ENCODE measurements at places on chromosomes 7 and 10. TPM values are rescaled to one million over a fixed set of nuclear protein-coding genes. Genes with fewer than 3 reads are reported as not detected.

SYT15B gene
- 12.5 TPM for total RNA-seq

STAG3 gene
- total RNA-seq = 11.0 TPM

- no peak for DNase-seq
Observed at GRCh38 chr7:24826662-24827020, 69.4 kb upstream of the GSDME start.

GRCh38 chr10:1449572-1450205, 287.6 kb downstream of the ADARB2 start:
- no peak for DNase-seq

DNA sequence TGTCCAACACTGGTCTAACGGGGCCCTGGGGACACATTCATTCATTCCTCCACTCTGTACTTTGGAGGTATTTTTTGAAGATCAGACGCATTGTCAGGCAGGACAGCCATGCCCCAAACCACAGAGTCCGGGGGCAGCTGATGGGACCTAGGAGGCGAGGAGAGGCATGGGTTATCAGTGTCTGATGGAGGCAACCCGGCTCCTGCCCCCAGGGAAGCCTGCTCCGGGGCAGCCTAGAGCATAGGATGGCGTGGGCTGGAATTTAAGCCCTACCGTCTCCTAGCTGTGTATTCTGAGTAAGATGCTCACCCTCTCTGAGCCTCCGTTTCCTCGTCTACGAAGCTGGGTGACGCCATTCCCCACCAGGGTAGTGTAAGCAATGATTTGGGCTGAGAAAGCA, 55.4 kb upstream of the ELN start:
- peak; percentile 36 for DNase-seq

DNA sequence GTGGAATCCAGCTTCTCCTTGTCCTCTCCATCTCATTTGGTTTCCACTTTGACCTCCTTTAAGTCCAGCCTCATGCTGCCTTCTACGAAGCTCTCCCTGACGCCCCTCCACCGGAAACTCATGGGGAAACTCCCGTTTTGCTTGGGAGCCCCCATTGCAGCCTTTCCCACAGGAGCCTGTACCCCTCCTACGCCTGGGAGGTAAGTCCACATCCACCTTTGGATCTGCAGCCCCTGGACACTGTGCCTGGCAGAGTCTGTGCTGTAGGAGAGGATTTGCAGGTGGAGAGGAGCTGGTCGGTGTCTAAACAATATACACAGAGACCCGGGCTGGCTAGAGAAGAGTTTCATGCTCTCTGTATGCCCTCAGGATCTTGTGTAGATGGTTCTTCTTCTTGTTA, 296.1 kb downstream of the GLRX3 start:
- no peak for DNase-seq

DNA sequence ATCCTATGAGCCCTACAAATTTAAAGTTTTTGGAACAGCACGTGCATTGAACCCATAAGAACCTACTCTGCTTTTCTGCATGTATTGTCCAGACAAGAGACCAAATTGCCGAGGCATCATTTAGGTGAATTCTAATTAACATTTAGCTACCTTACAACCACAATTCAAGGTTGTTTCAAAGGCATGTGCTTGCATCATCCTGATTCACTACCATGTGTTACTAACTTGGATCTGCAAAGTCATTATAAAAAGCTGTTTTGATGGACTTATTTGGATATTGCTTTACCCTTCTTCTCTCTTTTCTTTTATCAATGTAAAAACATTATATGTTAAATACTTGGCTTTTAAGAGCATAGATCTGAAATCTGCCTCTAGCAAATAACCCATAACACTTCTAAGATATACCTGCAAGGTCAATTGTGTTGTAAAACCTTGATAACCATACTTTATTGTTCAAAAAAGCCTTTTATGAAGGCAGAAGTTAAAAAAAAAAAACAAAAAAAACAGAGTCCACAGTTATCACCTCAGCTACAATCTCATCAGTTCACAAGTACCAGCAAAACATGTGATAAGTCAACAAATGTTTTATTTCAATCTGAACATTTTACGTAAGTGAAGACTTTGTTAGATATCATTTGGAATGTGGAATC, 51.9 kb downstream of the CFTR start:
- DNase-seq = no peak

- no peak for DNase-seq
Observed at GRCh38 chr10:9786101-9786500, 1231.6 kb upstream of the CELF2 start.
